ENCODE measurements at places on chromosomes 12 and 14.

GRCh38 chr12:44460261-44460660 lies 415.9 kb downstream of the NELL2 start:
- DNase-seq: no peak

DNA sequence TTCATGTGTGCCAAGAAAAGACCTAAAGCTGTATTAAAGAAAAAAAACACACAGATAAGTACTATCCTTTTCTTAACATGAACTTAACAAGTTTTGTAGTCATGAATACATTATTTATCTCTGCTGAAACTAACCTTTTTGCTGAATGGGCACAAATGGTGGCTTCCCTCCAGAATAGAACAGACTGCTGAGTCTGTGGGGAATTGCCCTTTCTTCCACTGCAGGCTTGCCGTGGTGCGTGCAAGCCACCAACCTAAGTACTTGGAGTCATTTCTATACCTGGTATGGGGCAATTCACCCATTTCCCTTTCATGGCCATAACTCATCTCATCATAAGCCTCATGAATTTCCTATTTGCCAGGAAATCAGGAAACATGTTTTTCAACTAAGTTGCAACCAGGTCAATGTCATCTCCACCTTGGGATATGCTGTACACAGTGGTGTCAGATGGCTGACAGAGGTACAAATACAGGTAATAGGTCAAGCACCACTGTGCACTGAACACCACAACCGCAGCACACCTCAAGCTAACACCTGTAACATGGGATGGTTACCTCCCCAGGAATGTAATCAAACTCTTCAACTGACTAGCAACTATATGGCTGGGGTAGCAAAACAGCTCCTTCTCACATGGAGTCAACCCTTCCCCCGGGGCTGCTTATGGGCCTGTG lies 49.9 kb downstream of the CATSPERB start:
- DNase-seq: no peak

- DNase-seq: no peak
These were observed 19.3 kb downstream of the ASCL1 start for GRCh38 chr12:102976609-102977280.

DNA sequence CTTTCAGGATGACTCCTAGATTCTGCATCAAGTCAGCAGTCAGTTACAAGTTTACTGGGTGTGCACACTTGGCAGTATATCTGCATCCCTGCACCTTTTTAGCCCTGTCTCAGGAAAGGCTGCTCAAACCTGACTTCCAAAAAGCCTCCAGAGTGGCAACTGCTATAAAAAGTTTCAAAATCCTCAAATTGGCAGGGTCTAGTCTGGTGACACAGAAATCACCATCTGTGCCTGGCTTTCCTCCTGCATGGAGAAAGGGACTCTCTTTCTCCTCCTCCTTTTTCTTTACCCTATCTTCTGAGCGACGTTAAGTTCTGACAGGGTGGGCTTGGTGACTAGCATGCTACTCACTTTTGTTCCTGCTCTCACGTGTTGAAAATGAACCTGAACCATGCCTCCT lies 679.5 kb downstream of the C12orf50 start:
- no peak for DNase-seq

GRCh38 chr12:48183091-48183875 lies at the start of gene CCDC184:
Gene CCDC184, plus strand, starts transcription at chr12:48183644. Its CDS starts 479 bp downstream, at chr12:48184123.
- peak; percentile 63 for DNase-seq

DNA sequence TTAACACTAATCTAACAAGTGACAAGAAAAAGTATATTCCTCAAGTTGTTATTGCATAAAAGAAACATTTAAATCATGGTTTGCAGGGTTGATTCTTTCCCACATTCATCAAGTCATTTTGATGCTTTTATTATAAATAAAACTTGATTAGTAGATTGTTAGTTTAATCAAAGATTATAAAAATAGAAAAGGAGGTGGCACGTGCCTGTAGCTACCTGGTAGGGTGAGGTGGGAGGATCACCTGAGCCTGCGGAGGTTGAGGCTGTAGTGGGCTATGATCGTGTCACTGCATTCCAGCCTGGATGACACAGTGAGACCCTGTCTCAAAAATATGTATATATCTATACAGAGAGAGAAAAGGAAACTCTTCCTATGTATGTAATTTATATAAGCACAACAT lies 433.2 kb upstream of the RGS6 start:
- DNase-seq: no peak

DNA sequence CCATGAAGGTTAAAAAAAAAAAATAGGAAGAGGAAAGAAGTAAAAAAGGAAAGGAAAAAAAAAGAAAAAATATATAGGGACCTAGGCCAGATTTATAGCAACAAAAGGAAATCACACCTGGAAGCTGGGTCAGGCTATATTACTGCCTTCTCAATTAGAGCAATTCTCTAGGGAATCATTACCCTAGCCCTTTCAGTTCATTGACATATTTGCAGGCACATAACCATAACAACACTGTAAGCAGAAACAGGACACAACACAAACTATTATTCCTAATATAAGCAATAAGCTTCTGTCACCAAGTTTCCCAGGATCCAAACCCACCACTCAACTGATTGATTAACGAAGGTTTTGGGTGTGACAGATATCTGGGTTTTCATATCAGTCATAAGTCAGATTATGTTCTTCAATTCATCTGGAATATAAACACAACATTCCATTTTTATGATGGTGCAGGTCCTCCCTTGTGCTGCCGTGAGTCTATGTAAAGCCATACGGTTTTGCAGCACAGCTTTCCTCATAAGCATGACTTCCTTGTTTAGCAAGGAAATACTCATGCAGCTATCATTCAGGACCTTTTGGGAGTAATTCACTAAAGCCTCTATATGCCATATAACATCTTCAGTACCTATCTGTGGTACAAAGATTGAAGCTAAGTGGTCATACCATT lies 4.2 kb downstream of the PCNX4 start:
- DNase-seq: no peak

DNA sequence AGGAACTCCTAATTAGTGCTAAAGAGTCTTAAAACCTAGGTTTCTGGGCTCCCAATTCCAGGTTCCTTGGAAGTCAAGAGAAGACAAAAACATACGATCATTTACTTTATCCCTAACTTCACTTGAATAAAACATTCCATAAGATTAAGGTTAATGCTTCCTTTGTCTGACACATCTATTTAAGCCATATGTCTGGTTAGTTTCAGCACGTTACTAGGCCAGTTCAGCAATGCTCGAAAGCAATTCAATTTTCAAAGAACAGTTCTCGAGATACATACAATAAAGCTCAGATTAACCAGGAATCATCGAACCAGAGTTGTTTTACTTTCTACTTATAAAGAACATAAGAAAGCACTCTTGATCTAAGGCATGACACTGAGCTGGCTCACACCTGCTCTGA lies 68.0 kb upstream of the POC1B start:
- no peak for DNase-seq

DNA sequence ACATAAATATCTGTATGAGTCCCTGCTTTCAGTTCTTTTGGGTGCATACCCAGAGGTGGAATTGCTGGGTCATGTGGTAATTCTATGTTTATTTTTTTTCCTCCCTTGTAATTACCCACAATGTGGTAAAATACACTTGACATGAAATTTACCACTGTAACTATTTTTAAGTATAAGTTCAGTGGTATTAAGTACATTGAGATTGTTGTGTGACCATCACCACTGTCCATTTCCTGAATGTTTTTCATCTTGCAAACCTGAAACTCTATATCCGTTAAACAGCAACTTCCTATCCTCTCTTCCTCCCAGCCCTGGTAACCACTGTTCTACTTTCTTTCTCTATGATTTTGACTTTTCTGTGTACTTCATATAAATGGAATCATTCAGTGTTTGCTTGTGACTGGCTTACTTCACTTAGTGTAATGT lies 51.4 kb downstream of the BORCS5 start:
- DNase-seq: no peak

- no peak for DNase-seq
These were observed 1.7 kb downstream of the ZDHHC17 start for GRCh38 chr12:76765598-76765997.

GRCh38 chr12:122878780-122879612 lies 16.9 kb downstream of the VPS37B start:
- DNase-seq: no peak

GRCh38 chr14:29465095-29465494 lies 462.6 kb downstream of the PRKD1 start:
- no peak for DNase-seq

Data from HFF-Myc (cell line).